ENCODE measurements at places on chromosomes 16 and 17. TPM values are rescaled to one million over a fixed set of nuclear protein-coding genes. Genes with fewer than 3 reads are reported as not detected.

Gene TERB1
- total RNA-seq = not detected

Gene TBC1D3I
- not detected for total RNA-seq

Gene ABCA8
- 23.6 TPM for total RNA-seq

Gene KRT33B
- total RNA-seq = under 0.01 TPM

Gene CLDN9
- total RNA-seq = not detected

Gene IGFALS
- not detected for total RNA-seq

Gene DCTN5
- total RNA-seq = 47.1 TPM

Gene NPIPA3
- not detected for total RNA-seq
